NCI-H526 (cell line): ENCODE measurements at places on chromosomes 6 and 20.

GRCh38 chr6:140379919-140380318 lies 1005.5 kb upstream of the CITED2 start:
- no peak for DNase-seq

DNA sequence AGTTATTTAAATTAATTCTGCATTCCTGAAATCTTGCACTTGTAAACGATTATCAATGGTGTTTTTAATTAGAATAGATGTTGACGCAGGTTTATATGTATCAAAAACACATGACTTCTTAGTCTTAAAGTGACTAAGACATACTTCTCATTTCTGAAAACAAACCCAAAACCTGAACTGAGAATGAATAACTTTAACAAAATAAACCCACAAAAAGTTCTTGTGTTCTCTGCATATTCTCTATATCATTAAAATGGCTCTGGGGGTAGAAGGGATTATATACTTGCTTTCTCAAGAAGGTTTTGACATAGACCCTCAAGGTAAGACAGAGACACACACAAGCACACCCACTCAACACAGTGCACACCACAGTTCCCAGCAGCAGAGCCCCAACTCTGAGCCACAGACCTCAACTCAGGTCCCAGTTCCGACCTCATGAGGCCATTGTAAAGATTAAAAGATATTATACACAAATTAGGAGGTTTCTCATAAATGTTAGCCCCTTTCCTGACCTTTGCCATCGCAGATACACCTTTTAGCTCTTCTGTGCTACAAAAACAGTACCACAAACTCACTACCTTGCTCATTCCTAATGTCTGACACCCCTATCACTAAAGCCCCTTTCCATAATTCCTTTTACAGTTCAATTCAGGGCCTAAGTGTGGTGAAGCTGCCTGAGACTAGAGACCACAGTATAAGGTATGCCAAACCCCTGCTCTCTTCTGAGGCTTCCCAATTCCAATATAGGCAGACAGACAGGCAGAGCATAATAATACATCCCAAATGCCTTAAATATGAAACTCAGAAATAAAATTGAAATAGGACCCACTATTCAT lies 267.8 kb downstream of the PTPRK start:
- DNase-seq, result no peak

GRCh38 chr6:134029495-134030455 lies 22.6 kb downstream of the SLC2A12 start:
- no peak for DNase-seq

- DNase-seq, result no peak
Measured at GRCh38 chr20:48940170-48940569, 18.7 kb downstream of the ARFGEF2 start.
